Fibroblast of skin of scalp (primary cell): ENCODE measurements at places on chromosomes 13 and 19.

DNA sequence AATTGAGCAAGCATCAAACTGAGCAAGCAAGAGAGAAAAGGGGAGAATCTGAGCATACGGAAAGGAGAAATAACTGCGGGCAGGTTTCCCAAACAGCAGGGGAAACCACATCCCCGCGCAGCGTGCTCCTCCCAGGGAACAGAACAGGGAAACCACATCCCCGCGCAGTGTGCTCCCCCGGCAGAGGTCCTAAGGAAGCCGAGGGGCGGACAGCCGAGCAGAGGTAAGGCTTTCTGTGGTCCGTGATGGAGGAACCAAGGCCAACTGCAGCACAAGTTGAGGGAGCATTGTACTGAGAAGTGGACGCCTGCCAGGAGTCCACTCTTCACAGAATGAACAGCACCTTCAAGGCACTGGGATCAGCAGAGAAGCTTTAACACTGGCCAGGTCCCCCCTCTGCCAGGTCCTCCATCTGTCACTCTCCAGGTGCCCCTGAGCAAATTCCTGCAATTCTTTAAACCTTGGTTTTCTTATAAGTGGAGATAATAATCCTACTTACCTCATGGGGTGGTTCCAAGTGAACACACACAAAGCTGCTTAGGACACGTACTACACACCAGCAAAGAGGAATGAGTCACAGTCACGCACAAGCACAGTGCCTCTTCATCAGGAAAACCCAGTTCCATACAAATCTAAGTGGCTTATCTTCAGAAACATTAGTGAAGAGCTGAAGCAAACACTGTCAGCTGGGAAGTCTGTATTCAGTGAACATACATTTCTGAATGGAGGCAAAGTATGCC, 23.0 kb upstream of the LAMP1 start:
- peak; percentile 25 for DNase-seq

DNA sequence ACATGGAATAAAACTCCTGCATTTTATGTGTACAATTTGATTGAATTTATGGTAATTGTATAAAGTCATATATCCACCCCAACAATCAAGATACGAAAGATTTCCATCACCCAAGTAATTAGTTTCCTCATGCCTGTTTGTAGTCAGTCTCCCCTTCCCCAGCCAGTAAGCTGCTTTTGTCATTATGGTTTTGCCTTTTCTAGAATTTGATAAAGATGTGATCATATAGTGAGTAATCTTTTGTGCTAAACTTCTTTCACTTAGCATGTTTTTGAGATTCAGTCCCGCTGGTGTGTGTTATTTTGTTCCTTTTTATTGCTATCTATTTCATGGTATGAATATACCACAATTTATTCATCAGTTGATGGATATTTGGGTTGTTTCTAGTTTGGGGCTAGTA, 16.0 kb downstream of the ITM2B start:
- DNase-seq: no peak

- no peak for DNase-seq
Measured at GRCh38 chr19:32241932-32242710, 103.3 kb upstream of the ZNF507 start.

DNA sequence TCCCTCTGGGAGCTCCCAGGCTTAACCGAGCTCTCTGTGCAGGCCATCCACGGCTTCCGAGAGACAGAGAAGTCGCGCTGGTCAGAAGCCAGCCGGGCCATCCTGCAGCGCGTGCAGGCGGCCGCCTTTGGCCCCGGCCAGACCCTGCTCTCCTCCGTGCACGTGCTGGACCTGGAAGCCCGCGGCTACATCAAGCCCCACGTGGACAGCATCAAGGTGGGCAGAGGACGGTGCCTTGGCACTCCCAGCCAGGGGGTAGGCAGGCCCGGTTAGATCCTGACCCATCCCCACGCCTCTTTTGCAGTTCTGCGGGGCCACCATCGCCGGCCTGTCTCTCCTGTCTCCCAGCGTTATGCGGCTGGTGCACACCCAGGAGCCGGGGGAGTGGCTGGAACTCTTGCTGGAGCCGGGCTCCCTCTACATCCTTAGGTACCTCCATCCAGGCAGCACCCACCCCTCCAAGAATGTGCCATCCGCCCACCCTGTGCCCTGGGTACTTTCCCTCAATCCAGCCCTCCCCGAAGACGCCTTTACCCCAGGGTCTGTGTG, 1.5 kb downstream of the PSPN start:
- no peak for DNase-seq

DNA sequence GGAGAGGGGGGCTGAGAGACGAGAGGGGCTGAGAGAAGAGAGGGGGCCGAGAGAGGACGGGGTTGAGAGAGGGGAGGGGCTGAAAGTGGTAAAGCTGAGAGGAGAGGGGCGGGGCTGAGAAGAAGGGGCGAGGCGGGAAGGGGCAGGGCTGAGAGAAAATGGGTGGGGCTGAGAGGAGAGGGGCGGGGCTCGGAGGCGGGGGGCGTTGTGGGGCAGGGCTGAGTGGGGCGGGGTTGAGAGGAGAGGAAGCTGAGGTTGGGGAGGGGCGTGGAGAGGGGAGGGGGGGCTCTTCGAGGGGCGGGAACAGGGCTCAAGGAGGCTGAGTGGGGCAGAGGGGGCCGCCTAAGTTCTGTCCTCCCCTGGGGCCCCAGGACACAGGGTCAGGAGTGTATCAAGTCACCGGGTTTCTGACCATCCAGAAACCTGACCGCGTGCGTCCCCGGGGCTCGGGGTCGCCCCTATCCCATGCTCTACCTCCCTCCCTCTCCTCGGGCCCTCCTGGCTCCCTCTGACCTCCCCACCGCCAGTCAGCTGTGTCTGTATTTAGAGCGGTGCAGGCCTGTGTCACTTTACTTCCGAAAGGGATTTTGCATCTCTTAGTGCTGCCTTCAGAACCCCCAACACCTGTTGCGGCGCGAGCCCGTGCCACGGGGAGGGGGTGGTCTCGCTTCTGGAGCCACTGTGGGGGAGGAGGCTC, 38.6 kb upstream of the SEMA6B start:
- DNase-seq: no peak

DNA sequence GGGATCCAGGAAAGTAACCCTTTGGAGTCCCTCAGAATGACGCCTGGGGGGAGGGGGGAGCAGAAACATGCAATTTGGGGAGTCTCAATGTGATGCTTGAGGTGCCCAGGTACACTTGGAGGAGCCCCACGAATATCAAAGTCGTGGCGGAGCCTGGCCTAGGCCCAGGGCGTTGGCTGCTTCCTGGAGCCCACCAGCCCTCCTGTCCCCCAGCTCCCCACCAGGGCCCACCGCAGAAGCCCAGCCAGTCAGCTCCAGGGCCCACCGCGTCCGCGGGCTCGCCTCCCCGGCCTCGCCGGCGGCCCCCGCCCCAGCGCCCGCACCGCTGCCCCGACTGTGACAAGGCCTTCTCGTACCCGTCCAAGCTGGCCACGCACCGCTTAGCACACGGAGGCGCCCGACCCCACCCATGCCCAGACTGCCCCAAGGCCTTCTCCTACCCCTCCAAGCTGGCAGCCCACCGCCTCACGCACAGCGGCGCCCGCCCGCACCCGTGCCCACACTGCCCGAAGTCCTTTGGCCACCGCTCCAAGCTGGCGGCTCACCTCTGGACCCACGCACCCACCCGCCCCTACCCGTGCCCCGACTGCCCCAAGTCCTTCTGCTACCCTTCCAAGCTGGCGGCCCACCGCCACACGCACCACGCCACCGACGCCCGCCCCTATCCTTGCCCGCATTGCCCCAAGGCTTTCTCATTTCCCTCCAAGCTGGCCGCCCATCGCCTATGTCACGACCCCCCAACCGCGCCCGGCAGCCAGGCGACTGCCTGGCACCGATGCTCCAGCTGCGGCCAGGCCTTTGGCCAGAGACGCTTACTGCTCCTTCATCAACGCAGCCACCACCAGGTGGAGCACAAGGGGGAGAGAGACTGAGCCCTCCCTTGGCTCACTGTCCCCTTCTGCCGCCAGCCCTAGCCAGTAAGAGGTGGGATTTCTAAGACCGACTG, 2.1 kb downstream of the ZNF575 start:
- DNase-seq: peak; percentile 56

GRCh38 chr19:5489551-5489950, 34.3 kb downstream of the ZNRF4 start:
- DNase-seq: no peak

DNA sequence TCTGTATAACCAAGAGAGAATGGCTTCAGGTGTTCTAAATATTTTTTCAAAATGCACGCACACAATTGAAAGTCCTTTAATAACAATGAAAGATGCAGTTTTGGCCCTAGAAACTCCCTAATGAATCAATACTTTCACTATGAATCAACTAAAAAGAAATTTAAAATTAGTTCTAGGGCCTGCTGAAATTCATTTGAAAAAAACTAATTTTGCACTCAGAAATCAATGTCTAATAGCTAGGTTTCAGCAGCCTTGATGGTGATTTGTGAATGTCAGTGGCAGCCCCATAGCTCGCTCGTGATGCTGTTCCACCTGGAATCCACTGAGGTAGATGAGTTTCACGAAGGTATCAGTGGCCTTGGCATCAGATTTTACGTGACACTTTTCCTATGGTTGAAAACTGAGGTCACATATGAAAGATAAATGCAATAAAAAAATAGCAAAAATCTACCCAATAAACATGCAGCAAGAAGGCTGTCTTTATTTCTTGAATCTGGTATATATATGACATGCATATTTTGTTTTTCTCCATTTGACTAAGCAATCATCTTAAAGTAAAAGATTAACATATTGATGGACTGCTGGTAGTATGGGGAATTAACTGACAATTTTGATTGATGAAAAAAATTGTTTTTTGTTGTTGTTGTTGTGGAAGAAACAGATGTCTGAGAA, 141.0 kb downstream of the AKAP11 start:
- no peak for DNase-seq

DNA sequence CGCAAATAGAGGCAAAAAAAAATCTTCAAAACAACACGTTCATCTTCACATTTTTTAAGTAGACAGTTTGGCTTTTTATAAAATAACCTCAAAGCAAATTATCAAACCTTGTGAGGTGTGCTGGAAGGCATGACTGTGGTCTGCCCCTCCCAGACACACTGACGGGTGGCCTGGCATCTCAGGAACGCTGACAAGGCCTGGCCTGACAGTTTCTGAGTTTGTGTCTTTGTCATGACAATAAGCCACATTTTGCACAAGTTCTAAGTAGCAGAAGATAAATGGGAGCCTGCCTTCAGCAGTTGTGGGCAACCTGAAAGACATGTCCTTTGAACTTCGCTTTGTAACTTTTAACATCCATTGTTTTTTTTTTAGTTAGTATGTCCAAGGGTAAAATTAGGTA, 38.5 kb downstream of the SOX21 start:
- DNase-seq: no peak

GRCh38 chr19:37876032-37876431, 30.4 kb downstream of the WDR87 start:
- no peak for DNase-seq

DNA sequence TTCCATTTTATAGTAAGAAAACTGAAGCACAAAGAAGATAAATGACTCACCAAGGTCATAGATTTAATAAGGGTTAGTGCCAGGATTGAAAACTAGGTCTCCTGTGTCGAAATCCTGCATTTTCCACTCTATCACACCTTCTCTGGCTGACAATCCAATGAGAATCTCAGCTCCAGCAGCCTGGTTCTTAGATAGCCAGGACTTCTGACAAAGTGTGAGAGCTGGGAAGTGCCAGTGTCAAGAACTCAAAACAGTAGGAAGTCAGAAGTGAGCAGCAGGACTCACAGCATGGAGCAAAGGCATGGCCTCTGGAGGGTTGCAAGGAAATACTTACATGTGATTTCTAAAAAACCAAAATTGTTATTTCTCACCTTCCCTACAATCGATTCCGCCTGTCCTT, 24.3 kb downstream of the KCTD12 start:
- DNase-seq: no peak

DNA sequence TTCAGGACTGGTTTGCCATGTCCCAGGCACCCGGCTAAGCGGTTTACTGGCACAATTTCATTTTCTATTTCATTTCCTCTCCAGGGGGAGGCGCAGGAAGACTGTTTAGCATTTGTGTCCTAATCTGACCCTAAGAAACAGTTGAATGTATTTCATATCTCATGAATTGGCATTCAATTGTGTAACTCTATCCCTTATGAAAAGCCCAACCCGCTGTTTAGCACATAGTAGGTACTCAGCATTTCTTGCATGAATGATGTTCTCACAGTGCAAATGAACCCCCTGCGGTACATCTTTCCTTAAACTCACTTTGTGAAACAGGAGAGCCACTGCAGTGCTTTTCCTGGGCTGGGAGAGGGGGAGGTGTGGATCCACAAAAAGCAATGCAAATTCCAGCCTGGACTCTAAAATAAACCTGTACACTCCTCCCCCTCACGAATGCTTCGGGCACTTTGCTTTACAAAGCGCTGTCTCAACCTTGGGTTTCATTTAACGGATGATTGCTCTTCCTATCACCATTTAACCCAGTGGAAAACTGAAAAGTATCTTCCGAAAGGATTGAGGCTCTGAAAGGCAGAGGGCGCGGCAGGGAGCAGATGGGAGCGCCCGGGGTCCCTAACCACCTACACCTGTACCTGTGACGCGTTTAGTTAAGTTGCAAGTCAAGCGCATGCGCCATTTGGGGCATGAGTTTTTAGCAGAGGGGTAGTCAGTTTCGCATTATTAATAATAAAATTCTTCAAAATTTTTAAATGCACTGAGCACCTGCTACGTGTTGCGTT, 1.2 kb upstream of the EEF2 start:
- DNase-seq: peak; percentile 82

- DNase-seq: no peak
Measured at GRCh38 chr13:33797622-33798021, 20.3 kb upstream of the RFC3 start.

- no peak for DNase-seq
Measured at GRCh38 chr19:38713227-38713649, 31.0 kb downstream of the CAPN12 start.

- no peak for DNase-seq
Measured at GRCh38 chr13:26051231-26051656, 572 bp downstream of the SHISA2 start.

DNA sequence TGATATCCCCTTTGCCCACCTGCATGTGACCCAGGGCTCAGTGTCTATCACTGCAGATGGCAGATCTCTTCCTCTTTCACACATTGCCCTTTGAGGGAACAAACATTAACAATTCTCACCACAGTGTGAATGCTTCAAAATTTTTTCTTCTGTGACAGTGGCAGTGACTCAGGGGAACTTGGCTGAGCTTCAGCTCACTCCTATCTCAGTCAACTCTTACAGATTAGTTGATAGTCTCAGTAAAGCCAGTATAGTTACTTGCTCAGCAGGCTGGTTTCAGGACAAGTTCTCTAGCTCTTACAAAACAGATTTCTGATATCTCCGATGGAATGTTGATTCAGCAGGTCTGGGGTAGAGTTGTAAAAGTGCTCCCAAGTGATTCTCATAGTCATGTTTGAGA, 166.9 kb downstream of the DLEU7 start:
- peak; percentile 86 for DNase-seq
